Aorta (tissue), 5 donors: ENCODE measurements at places on chromosomes 7 and 10.

- peak; percentile 87 for DNase-seq
Measured at GRCh38 chr10:75099952-75100763, 11.3 kb upstream of the SAMD8 start.

DNA sequence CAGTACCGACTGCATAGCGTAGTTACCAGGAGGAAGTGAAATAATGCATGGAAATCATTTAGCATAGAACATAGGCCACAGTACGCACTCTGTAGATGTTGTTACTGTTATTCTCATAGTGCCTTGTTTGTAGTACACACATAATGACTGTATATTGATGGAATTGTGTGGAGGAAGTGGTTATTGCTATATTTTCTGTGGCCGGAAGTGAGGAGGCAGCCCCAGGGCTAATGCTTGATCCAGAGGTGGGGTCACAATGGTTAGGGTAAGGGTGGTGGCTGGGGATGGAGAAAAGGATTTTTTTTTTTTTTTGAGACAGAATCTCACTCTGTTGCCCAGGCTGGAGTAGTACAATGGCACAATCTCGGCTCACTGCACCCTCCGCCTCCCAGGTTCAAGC lies 4.5 kb upstream of the MGAM start:
- DNase-seq: no peak

- DNase-seq: peak; percentile 83
Measured at GRCh38 chr7:128076796-128077271, 45.6 kb upstream of the LRRC4 start.

DNA sequence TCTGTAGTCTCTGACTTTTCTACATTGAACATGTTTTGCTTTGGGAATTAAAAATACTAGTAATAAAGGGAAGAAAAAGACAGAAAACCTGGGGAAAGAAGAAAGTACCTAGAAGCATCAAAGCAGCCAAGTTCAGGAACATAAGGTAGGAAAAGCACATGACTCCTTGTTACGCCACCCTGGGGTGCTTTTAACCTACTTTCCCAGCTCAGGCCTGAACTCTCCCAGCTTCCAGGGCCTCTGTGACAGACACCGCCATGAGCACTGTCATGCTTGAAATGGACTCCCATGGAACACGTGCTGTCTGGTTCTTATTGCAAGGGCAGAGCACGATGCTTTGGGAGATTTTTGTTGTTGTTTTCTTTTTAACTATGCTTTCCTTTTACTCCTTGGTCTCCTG lies 11.4 kb downstream of the ACTR1A start:
- DNase-seq: peak; percentile 10

DNA sequence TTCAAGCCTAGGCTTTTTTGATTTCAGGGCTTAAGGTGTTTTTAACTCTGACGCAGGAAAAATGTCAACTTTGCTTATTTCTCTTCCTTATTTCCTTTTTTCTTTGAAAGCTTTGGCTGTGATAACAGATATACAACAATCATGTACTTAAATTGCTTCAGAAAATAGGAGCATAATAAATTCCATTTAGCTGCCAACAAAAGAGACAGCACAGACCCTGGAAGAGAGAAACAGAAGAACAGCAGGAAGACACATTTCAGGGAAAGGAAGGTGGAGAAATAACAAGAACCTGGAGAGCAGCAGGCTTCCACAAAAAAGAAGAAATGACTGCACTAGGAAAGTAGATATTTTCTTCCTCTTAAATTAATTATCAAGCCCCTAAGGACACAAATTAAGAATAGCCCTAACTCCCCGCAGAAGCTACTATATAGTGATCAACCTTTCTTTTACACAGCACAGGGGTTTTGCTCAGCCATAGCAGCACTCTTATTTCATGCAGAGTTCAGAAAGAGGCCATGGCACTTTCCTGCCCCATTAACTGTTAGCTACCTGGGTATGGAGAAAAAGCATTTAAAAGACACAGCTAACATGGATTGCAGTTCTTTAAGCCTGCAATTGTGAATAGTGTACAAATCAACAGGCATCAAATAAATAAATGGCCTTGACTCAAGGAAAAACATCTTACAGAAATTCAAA lies 61.5 kb downstream of the IQUB start:
- DNase-seq: no peak

GRCh38 chr10:114096864-114097263 lies 53.2 kb downstream of the ADRB1 start:
- no peak for DNase-seq

DNA sequence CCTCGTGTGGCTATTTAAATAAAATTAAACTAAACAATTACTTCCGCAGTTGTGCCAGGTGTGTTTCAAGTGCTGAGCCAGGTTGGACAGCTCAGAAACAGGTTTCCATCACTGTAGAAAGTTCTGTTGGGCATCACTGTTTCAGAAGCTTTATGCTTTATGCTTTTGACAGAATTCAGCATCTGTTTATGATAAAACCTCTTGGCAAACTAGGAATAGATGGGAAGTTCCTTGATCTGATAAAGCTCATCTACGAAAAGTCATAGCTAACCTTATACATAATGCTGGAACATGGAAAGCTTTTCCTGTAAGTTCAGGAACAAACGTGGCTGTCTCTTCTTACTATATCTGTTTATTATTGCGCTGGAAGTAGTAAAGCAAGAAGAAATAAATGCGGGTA lies 143.4 kb downstream of the DOCK1 start:
- no peak for DNase-seq

GRCh38 chr10:10796774-10797415 lies 220.8 kb upstream of the CELF2 start:
- no peak for DNase-seq

DNA sequence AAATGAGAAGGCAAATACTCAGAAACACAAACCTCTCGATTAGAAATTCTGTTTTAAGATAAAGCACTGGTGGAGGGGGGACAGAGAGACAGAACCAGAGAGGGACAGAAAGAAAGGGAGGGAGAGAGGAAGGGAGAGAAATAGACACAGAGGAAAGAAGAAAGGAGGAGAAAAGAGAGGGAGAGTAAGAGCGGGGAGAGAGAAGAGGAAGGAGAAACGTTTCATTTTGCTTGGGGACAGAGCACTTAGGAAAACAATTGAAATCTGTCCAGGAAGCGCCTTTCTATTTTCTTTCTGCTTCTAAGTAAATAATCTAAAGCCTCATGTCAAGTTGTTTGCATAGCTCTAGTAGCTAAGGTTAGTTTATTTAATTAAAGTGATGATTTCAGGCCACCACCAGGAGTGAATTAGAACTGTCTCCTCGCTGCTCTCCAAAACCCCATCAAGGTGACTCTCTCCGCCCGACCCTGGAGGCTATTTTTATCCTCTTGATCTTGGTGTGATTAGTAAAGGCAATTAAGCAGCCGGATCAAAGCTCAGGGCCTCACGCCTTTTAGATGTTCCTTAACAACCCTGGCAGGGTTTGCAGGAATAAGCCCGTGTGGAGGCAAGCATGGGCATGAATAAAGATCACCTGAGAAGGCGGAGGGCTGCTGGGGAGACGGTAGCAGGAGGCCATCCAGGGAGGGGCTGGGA lies 73.4 kb upstream of the INSIG1 start:
- peak; percentile 3 for DNase-seq

GRCh38 chr10:76080451-76080850 lies 649.0 kb downstream of the LRMDA start:
- no peak for DNase-seq

DNA sequence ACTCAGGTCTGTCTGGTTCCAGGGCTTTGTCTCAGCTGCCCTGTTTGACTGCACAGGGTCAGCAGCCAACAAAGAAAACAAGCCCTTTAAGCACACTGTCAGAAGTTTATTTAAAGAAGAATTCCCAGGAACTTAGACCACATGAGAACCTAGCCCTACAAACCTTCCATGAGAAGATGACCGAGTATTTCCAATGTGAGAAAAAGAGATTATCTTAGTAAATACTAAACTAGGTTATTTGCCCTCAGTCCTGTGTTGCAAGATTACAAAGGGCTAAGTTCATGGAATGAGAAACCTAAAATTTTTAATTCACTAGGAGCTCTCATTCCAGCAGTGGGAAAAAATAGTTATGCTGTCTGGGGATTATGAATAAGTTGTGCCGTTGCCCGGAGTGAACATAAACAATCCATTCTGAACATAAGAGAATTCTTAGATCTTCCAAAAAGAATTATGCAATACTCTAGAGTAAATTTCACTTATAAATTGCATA lies 46.7 kb downstream of the NOC3L start:
- DNase-seq: no peak

DNA sequence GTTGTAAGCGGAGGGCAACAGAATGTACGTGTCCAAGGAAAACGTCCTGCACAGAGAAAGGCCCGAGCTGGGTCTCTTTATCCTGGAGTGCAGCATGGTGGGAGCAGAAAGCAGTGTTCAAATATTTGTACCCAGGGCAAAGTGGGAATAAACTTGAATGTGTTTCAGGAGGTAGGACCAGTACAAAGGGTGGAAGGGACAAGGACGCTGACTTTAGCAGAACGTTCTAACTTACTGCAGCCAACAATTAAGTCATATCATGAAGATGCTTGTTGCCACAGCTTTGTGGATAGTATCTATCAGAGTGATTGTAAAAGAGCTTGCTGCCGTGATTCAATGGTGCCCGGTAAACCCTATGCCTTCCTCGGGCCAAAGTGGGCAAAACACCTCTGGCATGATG lies 30.5 kb upstream of the ZC3HAV1L start:
- no peak for DNase-seq

DNA sequence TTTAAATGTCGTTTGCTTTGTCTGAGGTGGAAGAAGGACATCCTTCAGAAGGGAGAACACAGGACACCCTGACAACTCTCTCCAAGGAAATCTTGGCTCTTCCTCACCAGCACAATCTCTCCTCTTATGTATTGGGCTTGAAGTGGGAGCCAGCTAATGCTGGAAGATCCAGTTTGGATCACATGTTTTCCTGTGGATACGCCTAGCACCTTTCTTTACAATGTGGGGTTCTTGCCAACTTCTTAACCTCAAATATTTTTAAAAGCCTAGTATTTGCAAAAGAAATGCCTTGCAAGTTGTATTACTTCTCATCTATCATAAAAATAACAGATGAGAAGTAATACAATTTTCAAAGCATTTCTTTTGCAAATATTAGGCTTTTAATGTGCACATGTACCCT lies 76.4 kb downstream of the FRMD4A start:
- no peak for DNase-seq

- DNase-seq: no peak
Measured at GRCh38 chr10:18122753-18123152, 17.5 kb upstream of the CACNB2 start.

DNA sequence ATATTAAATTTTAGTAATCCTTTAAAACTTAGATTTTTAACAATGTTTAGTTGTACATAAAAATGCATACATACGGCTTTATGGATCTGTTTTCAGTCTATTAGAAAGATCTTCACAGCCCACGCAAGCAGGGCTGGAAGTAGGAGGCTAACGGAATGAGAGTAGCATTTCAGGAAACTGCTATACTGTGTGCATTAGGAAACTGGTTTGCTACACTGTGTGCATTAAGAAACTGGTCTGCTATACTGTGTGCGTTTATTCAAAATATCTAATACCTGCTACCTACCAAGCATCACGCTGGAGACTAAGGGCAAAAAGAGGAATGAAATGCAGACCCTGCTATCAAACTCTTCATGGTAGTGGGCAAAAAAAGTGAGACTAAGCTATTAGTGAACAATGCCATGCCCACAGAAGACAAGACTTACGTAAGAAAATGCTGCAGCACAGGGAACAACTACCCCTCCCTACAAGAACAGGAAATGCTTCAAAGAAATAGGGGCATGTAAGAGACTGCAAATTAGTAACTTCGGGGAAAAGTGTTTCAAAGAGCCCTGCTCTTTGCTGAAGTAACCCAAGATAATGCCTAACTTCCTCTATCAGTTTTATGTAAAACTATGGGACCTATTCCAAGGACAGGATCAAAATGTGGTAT lies 11.3 kb downstream of the RAB11FIP2 start:
- DNase-seq: no peak

- DNase-seq: no peak
Measured at GRCh38 chr7:84110400-84110799, 84.2 kb downstream of the SEMA3A start.

DNA sequence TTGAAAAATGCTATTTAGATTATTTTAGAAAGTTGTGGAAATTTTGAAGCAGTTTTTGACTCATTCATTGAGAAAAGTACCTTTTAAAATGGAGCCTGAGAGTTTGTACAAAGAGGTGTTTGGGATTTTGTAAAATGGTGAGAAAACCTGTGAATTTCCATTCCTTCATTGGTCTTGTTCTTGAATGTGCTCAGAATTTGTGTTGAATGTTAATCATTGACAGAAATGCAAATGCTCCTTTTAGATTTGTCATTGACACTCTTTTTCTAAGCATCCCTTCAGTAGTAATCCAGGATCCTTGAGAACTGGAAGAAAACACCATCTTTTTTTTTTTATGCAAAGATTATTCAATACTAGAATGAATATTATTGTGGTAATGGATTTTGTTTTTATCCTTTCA lies 74.8 kb downstream of the LCOR start:
- DNase-seq: no peak

DNA sequence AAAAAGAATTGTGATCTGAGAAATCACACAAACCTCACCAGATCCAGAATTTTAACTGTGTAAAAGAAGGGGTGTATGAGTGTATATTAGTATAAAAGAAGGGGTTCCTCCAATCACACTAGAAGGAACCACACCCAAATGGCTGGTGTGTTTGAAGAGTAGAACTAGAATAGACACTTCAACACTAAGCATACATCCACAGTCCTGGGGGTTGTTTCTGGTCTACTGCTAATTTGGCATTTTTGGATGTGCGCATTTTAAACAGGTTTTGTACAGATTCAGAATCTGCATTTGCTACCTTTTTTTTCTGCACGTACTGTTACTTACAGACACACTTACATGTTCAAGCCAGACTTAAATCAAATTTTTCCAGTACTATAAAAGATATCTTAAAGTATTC lies 64.6 kb downstream of the PDE1C start:
- no peak for DNase-seq

- DNase-seq: no peak
Measured at GRCh38 chr7:29375641-29376562, 181.3 kb downstream of the CHN2 start.

DNA sequence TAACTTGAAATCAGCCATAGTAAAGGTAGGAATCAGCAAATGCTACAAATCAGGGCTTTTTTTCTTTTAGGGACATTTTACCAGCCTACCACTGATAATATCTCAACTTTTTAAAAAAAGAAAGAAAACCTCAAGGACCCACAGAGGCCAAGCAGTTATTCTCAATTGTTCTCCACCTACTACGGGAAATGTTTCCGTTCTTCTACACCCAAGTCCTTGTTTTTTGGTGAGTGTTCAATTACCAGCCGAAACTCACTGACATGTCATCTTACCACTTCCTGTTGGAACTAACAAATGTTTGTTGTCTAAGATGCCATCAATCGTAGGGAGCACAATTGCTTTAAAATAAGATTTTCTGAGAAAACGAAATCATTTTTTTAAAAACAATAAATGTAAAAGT lies 50.2 kb upstream of the CDK1 start:
- DNase-seq: no peak

- no peak for DNase-seq
Measured at GRCh38 chr7:91435381-91436059, 171.3 kb downstream of the FZD1 start.

DNA sequence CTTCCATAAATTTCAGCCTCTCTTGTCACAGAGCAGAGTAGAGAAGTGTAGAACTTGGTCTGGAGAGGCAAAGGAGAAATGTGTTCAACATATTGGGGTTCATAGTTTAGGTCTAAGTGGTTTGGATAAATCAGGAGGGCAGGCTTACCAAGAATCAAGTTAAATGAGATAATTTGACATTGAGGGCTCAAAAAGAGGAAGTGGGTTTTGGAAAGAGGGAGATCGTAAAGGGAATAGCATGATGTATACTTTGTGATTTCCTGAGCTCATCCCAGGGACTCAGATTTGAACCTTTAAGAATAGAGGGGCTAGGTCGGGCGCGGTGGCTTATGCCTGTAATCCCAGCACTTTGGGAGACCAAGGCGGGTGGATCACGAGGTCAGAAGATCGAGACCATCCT lies 34.7 kb upstream of the NPY start:
- no peak for DNase-seq
